ENCODE measurements at places on chromosomes 6 and 20.

DNA sequence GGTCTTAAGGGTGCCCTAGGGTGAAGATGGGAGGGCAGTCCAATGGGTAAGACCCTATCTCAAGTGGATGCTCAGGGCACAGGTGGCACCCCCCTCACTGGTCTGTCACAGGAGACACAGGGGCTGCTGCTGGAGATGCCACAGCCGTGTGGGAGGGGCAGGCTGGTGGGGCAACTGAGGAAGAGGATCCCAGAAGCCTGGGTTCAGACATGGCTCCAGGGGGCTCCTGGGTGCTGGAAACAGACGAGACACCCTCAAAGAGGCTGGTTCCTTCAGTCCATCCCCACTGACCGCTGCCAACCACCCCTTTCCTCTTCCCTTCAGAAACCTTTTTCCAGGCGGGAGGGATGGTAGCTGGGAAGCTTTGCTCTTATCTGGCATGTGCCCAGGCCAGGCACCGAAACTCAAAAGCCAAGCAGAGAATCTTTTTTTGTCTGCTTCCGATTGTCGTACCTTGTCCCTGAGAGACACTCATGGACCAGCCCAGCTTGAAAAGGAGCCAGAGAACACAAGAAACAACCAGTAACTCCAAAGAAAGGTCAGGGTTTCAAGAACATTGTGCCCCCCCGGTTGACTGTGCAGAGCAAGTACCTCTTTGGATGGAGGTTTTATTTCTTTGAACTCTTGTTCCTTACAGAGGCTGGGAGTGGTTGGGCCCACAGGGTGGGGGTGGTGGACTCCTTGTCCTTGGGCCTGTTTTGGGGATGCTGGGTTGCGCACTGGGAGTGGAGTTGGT is 28.5 kb upstream of the EMILIN3 start:
- no peak for DNase-seq

DNA sequence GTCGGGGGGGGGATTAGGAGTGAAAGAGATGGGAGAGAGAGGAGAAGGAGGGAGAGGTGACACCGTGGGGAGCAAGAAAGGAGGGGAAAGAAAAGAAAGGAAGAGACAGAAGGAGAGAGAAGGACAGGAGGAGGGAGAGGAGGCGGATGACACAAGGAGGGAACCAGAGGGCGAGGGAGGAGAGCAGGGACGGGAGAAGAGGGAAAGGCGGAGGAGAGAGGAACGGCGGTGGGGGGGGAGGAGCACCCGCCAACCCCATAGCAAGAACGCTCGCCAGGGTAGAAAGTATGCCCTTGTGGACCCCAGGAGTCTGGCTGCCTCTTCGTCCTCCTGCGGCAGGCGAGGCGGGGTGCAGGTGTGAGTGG is 4.5 kb upstream of the INSM1 start:
- no peak for DNase-seq

DNA sequence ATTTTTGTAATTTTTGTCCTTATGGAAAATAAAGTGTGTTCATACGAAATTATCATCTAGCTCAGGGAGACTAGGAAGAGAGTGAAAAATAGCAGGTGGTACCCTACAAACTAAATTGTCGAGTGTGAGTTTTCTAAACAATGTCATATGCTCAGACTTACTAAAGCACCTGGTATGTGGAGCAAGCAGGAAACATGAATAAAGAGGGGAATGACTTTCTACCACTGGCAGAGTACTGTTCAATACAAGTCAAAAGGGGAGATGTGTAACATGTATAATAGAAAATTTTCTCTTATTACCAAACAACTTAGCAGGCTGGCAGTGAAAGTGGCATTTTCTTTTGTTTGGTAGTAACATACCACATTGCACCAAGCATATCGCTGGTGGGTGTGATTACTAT is 36.1 kb downstream of the CTNNBL1 start:
- peak; percentile 23 for DNase-seq

DNA sequence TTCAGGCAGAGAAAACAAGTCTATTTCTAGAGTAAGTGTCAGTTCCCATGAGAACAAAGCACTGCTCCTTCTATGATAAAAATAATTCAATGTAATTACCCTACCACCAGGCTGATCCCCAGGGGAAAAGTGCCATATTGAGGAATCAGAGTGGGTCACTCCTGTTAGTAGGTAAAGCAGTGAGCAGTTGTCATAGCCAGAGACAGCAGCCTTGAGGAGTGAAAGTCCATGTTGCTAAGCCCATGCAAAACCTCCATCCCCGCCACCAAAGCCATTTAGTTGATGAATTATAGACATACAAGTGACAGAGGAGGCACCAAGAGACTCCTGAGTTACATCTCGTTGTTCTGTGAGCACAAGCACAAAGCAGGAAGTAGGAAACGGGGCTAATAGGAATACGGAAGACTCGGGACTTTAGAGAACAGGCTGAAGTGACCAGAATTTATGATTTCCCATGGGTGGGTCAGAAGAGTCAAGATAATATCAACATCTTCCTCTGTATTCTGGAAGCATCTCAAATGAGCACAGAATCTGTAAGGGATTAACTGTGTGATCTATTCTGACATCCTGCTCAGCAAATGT is 197.9 kb downstream of the MAFB start:
- DNase-seq: no peak

DNA sequence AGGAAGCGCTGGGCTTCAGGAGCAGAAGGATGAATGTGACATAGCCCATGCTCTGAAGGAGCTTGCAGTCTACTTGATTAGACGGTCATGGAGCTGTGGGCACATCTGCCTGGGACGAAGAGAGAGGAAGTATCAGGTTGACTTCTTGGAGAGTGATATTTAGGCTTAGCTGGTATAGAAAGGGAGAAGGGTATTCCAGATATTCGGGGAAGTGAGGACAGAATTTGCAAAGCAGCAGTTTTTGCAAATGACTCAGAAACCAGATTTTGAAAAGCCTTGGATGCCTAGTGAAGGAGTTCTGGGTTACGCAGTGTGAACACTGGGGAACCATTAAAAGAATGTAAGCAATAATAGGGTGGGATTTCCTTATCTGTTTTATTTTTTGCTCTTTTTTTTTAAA is 60.7 kb downstream of the EYA4 start:
- DNase-seq: no peak

GRCh38 chr6:73309535-73309784 is 44.6 kb downstream of the DPPA5 start:
- peak; percentile 45 for DNase-seq

DNA sequence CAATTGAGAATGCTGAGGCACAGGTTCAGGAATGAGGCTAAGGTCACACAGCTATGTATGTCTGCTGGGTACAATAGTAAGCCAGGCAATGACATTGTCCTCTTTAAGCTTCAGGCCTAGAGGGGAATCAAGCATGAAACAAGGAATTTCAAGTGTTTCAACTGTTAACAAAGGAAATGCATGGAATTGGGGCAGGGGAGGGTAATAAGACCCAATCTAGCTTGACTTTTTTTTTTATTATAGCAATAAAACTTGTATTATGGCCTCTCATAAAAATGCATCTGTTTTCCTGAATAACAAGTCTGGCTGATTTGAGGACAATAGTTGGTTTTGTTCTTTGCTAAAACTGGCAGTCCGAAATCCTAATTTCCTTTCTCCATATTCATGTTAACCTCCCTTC is 336.7 kb downstream of the CBLN4 start:
- DNase-seq: no peak

DNA sequence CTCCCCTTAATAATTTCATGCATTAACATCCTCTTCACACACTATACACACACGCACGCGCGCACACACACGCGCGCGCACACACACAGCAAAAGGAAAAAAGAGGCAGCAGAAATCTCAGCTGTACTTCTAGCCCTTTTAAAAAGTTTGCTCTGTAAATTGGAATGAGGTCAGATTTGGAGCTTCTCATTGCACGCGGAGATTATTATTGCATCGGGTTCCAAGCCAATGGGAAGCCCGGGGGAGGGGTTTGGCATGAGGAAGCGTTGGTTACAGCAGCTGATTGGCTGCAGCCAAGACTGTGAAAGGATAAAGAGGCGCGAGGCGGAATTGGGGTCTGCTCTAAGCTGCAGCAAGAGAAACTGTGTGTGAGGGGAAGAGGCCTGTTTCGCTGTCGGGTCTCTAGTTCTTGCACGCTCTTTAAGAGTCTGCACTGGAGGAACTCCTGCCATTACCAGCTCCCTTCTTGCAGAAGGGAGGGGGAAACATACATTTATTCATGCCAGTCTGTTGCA is at the start of gene SOX4:
Gene SOX4 (plus strand): TSS at position 340 of the 515 bp plus-strand sequence. CDS start 784 bp downstream, outside the sequence.
- DNase-seq: peak; percentile 94

- no peak for DNase-seq
Observed at GRCh38 chr20:38147163-38147562, 17.9 kb downstream of the TGM2 start.

- no peak for DNase-seq
Observed at GRCh38 chr6:43291708-43292107, 6.4 kb upstream of the SLC22A7 start.

DNA sequence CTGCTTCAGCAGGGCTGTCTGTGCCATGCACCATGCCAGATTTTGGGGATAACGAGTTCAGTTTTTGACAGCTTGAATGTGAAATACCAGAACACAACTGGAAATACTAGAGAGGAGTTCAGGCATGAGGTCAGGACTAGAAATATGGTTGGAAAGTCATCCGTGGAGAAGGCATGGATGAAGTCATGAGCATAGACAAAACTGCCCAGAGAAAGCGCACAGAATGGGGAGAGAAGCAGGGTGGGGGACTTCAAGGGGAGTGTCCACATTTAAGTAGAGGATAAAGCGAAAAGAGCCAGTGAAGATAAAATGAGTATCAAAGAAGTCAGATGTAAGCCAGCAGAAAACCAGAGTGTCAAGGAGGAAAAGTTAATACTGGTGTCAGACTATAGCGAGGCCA is 653.4 kb upstream of the ARID1B start:
- DNase-seq: no peak

GRCh38 chr6:89221129-89221528 is 4.0 kb upstream of the GABRR1 start:
- no peak for DNase-seq

- peak; percentile 7 for DNase-seq
Observed at GRCh38 chr6:168737481-168737880, 296.5 kb downstream of the SMOC2 start.

DNA sequence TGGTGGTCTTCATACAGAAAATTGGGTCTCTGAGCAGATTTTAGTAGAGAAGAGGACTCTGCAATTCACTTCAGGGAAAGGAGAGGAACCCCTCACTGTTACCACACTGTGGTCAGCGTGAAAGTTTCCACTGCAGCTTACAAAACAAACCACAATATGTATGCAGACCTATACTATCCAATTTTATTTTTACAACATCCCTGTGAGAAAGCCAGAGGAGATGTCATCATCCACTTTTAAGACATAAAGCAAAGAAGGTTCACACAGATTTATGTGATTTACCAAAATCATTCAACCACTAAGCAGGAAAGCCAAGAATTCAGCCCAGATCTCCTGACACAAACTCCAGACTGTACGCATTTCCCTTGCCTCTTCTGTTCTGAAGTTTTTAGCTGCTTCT is 442.4 kb downstream of the FRK start:
- DNase-seq: no peak

- no peak for DNase-seq
Observed at GRCh38 chr6:103870970-103871369, 988.7 kb downstream of the HACE1 start.

DNA sequence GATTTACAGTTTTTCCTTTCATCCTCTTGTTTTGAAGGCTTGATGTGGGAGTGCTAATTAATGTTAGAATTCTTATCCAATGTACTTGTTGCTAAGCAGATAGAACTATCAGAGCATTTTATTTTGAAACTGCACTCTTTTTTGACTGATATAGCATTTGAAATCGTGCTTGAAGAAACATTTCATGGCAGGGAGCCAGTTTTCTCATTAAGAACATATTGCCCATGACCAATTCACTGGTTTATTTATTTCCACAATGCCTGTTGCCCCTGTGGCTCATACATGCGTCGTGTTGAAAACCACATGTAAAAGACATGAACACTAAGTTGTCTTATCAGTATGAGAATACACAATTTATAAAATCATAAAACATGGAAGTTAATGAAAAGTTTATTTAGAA is 479.7 kb upstream of the FLRT3 start:
- no peak for DNase-seq

- no peak for DNase-seq
Observed at GRCh38 chr20:20782755-20783154, 70.3 kb upstream of the RALGAPA2 start.

DNA sequence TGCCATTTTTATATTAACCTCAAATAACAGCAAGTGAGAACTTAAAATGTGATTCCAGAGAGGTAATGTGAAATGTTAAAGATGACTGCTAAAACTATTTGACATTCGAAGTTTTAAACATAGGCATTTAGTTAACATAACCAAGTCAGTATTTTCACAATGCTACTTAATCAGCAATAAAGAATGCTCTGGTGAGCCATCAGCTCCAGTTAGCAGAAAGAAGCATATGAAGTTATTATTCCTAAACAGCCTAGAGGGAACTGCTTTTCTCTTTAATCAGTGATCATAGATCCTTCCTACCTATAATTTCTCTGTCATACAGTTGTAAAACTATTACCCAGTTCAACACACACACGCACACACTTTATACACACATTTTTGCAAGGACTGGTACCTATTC is 60.1 kb downstream of the MMS22L start:
- DNase-seq: no peak

GRCh38 chr6:161011492-161012480 is 20.2 kb downstream of the MAP3K4 start:
- no peak for DNase-seq

GRCh38 chr6:32833664-32834063 is 4.9 kb downstream of the TAP2 start:
- no peak for DNase-seq

GRCh38 chr6:114119056-114119455 is 148.1 kb upstream of the HDAC2 start:
- no peak for DNase-seq

GRCh38 chr20:50133474-50134217 is 19.9 kb downstream of the PEDS1 start:
- DNase-seq: no peak

- DNase-seq: no peak
Observed at GRCh38 chr6:114431641-114432040, 88.8 kb upstream of the HS3ST5 start.

- DNase-seq: peak; percentile 9
Observed at GRCh38 chr6:83417880-83418663, 12.8 kb downstream of the ME1 start.

GRCh38 chr6:113184291-113184690 is 672.9 kb upstream of the MARCKS start:
- DNase-seq: peak; percentile 18

GRCh38 chr6:7135755-7136154 is 28.0 kb downstream of the RREB1 start:
- no peak for DNase-seq

- DNase-seq: no peak
Observed at GRCh38 chr6:106318061-106318460, 7.5 kb downstream of the ATG5 start.

GRCh38 chr6:10194816-10195672 is 219.8 kb downstream of the TFAP2A start:
- peak; percentile 25 for DNase-seq

Measured in foreskin keratinocyte (primary cell).